ENCODE measurements at places on chromosomes 5 and 9.

- DNase-seq, result no peak
These were observed 35.0 kb downstream of the ACTBL2 start for GRCh38 chr5:57447658-57448057.

GRCh38 chr5:91384671-91385430 is 1.7 kb upstream of the ARRDC3 start:
- peak; percentile 23 for DNase-seq

DNA sequence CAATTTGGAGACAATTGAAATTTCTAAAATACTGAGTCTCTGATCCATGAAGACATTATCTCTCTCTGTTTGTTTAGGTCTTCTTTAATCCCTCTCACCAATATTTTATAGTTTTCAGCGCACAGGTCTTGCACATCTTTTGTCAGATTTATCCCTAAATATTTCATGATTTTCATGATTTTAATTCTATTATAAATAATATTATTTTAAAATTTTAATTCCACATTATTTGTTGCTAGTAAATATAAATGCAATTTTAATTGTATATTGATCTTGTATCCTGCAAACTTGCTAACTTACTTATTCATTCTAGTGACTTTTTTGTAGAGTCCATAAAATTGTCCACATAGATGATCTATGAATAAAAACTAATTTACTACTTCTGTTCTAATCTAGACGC is 112.6 kb upstream of the TNPO1 start:
- DNase-seq, result no peak

- no peak for DNase-seq
These were observed 139.9 kb downstream of the RFX3 start for GRCh38 chr9:3385871-3386270.

GRCh38 chr9:110443146-110443865 is 105.6 kb upstream of the TXNDC8 start:
- no peak for DNase-seq

All from naive thymus-derived CD8-positive, alpha-beta T cell (primary cell).